ENCODE measurements at places on chromosomes 16 and 17. TPM values are rescaled to one million over a fixed set of nuclear protein-coding genes. Genes with fewer than 3 reads are reported as not detected.

Gene HGS
- 94.7 TPM for total RNA-seq

Gene PRKCB
- total RNA-seq: 0.16 TPM

Gene NECAB2
- total RNA-seq: 0.90 TPM

Gene IL34
- 3.4 TPM for total RNA-seq

Gene HASPIN
- total RNA-seq: 10.5 TPM

Gene HOXB4
- 7.0 TPM for total RNA-seq

Gene PRAC1
- total RNA-seq: not detected

Gene IL17C
- total RNA-seq: not detected
